ENCODE measurements at places on chromosomes 1 and 21.

DNA sequence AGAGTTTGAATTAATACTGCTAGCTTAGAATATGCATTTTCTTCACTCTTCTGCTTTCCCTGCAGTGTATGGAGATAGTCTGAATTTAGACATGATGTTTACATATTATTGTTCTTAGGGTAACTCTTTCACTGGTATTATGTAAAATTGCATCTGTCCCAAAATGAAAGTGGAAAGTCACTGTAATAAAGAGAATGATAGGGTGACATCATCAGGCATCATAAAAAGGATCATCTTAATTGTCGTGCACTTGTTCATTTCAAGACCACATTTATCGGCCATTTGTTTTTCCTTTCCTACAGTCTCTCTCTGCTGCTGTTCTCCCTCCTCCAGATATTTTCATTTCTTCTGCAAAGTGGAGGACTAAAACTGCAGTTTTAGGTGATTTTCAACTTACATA is 61.9 kb upstream of the ZNF281 start:
- peak; percentile 22 for DNase-seq

DNA sequence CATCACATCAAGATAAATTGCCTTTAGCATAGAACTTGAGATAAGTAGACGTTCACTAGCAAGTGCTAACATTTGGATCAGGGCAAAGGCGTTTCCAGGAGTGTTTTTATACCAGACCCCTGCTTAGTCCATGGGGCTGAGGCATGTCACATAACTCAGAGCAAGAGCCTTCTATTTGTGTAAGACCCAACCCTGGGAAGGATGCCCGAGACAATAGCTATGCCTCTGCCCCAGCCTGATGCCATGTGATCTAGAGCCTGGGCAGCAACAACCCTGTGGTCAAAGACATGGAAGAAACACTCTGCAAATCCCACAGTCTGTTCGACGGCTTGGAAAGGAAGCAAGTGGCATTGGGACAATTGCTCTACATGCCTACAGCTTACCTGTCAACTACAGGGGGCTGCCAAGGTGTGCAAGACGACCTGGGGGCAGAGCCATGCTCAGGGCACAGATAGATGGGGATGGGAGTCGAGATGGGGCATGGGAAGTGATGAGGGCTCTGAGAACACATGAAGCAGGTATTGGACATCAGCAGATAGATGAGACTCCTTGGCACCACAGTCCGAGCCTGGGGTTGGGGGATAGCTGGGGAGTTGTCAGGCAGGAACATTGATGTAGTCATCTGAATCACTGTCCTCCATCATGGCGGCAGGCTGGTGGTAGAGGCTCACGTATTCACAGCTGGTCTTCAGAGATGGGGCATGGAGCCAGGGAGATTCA is 7.3 kb downstream of the IL24 start:
- no peak for DNase-seq

- DNase-seq: no peak
These were observed 52.8 kb downstream of the TENT5C start for GRCh38 chr1:117658676-117659075.

DNA sequence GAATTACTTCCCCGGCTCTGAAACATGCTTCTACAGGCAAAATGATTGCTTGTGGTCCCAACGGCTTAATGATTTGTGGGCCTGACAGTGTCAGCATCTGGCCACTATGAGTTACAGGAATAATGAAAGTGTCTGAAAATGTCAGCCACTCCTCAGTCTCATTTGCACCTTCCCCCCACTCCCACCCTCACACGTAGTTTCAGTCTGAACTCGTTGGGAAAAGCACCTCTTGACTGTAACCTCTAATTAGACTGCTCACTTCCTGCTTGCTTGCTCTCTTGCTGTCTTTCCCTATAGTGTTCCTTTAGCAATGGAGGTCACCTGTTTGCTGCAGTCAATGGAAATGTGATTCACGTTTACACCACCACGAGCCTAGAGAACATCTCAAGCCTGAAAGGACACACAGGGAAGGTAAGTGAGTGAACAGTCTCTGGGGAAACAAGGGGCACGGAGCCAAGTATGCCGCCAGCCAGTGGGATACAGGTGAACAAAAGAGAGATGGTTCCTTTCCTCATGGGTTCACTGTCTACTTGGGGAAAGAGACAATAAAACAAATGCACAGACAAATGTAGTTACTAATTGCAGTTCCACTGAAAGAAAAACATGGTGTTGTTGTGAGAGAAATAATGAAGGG is 27.1 kb downstream of the CFAP57 start:
- peak; percentile 52 for DNase-seq

DNA sequence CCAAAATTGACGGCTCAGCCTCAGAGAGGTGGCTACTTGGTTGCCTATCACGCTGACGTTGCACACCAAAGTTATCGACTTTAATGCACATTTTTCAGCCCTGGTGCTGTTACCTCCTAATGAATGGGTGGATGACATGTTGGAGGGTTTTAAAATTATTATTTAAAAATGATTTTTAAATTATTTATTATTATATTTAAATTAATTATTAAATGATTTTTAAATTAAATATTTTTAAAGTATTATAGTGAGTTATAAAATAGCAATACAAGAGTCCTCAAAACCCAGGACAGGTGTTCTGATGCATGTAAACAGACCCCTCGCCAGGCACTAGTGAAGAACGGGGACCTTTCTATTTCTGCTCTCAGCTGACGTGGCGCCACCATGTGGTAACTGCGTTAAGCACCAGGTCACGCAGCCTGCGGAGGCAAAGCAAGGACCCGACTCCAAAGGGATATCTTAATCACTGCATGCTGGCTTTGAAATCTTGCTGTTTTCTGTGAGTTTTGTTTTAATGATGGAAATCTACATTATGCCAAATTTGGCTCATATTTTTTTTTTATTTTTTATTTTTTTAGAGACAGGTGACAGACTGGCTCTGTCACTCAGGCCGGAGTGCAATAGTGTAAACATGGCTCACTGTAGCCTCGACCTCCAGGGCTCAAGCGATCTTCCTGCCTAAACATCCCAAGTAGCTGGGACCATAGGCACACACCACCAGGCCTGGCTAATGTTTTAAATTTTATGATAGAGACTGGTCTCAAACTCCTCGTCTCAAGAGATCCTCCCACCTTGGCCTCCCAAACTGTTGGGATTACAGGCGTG is 22.6 kb downstream of the CASP9 start:
- peak; percentile 78 for DNase-seq

- DNase-seq: no peak
These were observed 141.5 kb downstream of the PTPRC start for GRCh38 chr1:198780376-198780775.

DNA sequence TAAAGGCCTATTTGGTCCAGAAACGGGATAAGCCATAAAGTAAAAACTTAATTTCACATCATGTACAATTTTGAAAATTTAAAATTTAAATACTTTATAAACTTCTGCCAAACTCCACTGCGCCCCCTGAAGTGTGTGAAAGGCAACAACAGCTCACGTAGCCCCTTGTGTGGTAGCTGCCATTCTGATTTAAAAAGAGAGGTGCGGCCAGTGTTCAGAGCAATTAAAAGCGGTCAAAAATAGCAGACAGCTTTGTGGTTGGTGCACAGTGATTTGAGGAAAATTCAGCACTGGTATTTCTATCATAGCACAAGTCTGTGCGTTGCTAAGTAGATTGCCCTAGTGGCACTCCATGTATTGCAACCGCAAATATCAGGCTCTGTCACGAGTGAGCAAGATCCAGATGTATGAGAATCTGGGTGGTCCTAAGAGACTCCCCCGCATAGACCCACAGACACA is 122.5 kb downstream of the ATG4C start:
- DNase-seq: no peak

DNA sequence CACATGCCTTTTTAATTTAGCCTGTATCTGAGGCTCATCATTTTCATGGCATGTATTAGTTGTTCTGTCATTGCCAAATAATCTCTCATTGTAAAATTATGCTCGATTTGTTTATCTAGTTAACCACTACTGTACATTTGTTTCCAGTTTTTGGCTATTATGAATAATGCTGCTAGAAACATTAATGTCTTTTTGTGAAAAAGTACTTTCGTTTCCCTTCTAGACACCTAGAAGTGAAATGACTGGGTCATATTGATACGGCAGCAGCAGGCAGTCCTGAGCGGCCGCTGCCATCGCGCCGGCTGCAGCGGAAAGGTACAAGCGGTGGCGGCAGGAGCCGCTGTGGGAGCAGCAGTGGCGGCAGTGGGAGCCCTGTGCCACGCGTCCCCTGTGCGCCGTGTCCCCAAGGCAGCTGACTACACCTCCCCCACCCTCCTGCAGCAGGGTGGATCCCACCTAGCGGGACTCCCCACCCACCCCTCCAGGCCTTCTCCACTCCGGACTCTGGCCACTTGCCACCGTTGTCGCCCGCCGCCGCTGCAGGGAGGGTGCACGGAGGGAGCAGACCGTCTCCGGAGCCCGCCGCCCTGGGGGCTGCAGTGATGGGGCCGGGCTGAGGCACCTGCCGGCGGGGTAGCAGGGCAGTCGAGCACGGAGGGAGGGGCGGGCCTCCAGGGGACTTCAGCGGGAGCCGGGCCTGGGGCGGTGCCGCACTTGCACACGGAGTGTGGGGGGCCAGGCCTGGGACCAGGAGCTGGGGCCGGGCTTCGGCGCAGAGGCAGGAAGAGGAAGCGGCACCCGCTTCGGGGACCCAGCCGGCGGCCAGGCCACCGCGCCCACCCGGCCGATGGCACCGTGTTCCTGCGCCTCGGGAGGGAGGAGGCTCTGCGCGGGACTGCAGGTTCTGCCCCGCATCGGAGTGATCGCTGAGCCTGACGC is 66.8 kb upstream of the RGS7 start:
- DNase-seq: peak; percentile 36

DNA sequence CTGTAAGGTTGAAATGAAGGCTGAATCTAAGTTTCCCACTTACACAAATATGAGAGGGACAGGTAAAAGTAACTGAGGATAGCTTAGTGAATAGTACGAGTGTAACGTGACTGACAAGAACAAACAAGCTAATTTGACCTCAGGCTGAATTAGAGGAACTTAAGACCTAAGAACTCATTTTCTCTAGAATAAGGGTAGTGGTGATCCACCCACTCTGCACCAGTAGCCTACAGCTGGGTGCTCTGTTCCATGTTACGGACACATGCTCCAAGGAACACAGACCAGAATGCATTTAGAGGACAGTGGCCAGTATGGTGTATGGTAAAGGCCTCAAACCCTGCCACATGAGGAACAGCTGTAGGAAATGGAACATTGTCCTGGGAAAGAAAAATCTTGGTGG is 14.9 kb upstream of the TMEM9 start:
- no peak for DNase-seq

GRCh38 chr1:239997160-239997514 is 94.5 kb upstream of the FMN2 start:
- no peak for DNase-seq

GRCh38 chr1:25126562-25126961 is 105.7 kb downstream of the SYF2 start:
- no peak for DNase-seq

GRCh38 chr1:220791285-220791684 is 4.6 kb downstream of the MTARC1 start:
- DNase-seq: no peak

GRCh38 chr1:38465460-38465859 is 394.1 kb downstream of the RRAGC start:
- no peak for DNase-seq

DNA sequence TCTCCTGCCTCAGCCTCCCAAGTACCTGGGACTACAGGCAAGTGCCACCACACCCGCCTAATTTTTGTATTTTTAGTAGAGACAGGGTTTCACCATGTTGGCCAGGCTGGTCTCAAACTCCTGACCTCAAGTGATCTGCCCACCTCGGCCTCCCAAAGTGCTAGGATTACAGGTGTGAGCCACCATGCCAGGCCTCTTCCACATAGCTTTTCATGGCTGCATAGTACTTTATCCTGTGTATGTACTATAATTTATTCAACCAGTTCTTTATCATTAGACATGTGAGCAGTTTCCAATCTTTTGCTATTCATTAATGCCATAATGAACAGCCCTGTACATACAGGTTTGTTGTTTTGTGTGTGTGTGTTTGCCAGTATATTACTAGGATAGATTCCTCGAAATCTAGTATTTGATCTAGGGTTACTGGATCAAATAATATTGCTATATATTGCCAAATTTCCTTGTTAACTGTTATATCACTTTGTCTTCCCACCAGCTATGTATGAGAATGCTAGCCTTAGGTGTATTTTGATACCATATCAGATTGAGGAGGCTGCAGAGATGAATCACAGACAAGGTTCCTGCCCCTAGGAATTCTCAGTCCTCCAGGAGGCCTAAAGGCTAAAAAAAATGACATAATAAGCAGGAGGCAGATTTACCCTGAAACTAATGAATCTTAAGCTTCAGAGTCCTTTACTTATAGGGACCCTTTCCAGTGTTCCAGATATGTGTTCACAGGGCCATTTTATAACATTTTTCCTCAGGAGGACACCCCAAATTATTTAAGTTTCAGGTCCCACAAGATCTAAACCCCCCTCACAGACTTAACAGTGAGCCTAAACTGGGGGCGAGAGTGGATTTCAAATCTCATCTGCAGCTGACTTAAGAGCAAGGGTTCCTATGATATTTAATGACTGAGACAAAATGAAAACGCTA is 2.1 kb upstream of the PDIK1L start:
- no peak for DNase-seq

DNA sequence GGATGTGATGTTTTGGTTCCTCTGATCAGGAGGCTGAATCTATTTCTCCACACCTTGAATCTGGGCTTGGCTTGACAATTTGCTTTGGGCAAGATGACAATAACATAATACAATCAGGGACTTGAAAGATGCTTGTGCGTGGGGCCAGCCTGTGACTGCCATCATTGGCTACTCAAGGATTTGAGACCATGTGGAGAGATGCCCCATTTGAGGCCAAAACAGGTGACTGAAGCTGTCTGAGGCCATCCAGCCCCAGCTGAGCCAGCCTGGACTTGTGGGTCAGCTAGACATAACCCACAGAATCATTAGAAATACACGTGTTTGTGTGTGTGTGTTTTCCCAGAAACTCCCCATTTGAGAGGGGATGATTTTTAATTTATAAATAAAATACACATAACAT is 421.5 kb downstream of the PTPRU start:
- DNase-seq: no peak

GRCh38 chr1:14616632-14617396 is 18.3 kb downstream of the KAZN start:
- no peak for DNase-seq

DNA sequence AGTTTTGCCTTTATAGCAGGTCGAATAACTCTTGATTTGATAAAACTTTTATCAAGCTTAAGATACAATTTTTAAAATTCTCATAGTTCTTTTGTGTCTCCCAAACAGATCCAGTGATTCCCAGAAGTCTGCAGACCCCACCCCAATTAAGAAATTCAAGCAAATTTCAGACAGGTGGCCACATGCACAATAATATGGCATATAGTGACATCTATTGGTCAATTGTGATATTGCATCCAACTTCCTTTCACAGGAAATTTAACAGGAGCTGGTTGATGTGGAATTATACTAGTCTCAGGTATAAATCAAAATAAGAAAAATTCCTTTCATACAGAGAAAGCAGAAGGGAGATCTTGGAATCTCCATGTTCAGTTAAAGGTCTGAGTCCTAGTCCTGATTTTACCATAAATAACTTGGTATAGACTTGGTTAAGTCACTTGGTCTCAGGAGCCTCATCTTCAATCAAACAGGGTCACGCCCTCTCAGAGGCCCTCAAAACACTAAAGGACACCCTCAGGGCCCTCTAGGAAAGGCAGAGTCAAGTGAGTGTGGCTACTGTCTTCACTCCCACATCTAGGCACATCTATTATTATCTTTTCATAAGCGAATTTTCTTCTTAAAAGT is 24.1 kb downstream of the PIGM start:
- peak; percentile 17 for DNase-seq

Data from GM13977 (cell line).